ENCODE measurements at places on chromosomes 16 and 17.

- no peak for DNase-seq
These were observed 18.3 kb upstream of the CBX8 start for GRCh38 chr17:79814974-79815835.

DNA sequence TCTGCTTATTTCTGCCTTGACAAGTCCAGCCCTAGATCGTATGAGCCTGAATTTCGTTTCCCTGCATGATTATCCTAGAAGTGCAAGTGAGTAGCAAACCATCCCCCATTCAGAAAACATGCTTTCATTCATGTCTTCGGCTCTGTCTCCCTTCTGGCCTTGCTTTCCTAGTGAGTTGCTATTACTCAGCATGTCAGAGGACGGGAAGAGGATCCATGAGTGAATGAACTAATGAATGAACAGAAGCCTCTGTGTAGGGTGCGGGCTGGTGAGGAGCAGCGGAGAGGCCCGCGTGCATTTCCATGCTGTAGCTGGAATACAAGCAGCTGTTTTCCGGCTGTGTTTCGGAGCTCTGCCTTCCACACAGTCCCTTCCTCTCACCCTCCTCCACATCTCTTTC, 155.7 kb upstream of the NOL11 start:
- DNase-seq = no peak

DNA sequence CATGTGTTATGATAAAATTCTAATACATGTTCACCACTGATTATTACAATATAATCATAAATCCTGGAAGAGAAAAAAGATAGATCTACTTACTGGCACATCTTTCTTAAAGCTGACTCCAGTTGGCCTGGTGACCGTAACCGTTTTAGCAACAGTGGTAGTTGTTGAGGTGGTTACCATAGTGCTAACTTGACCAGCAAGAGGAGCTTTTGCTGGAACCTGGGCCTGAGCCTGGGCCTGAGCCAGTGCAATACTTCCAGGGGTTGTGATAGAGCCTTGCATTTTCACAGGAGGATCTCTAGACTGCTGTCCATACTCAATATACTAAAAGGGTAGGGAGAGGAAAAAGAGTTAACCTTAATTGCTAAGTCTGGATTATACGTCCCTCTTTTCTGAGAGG, 36.2 kb downstream of the SETD6 start:
- no peak for DNase-seq

DNA sequence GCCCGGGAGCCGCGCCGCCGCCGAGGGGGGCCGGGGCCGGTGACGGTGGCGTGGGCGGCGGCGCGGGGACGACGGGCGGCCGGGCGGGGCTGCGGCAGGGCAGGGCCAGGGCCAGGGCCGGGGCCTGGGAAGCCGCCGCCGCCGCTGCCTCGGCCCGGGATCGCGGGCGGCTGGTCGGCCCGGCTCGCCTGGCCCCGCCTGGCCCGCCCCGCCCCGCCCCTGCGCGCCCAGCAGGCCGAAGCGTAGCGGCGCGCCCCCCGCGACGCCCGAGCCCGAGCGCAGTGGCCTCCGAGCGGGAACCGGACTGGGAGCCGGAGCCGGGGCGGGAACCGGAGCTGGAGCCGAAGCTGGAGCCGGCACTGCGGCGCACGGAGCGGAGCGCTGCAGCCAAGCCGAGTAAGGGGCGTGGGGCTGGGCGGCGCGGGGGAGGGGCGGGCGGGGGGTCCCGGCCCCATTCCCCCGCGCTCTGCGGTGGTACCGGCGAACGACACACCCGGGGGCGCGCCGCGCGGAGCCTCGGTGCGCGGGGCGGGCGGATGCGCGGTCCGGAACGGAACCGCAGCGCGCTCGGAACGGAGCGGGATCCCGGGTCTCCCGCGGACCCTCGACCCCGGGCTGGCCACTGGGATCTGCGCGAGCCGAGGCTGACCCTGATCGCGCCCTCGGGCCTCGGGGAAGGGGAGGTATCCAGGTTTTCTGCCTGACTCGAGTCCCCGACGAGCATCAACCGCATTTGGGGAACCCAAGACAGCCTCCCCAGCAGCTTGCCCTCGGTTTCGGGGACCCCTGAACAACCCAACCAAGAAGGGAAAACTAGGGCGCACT, at the start of gene BEAN1:
Gene BEAN1 (plus strand): TSS at position 260 of the 825 bp plus-strand sequence. CDS start 10,382 bp downstream, outside the sequence.
- DNase-seq = no peak

DNA sequence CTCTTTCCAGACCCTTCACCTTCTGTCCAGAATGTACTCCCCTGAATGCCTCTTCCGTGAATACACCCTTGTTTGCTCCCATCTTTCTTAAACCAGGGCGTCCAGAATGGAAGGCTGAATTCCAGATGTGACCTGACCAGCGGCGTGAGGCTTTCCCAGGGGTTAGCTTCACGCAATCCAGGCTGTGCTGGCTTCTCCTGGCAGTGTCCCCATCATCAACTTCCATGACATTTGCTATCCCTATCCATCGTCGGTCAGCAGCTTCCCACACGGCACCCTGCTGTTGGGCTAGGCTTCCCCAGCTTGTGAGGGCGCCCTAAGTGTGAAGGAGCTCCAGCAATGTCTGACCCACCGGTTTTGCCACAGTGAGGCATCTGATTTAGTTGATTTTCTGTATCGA, 339.8 kb upstream of the TNRC6C start:
- peak; percentile 4 for DNase-seq

- DNase-seq = no peak
These were observed 18.4 kb downstream of the SP2 start for GRCh38 chr17:47914306-47914948.

DNA sequence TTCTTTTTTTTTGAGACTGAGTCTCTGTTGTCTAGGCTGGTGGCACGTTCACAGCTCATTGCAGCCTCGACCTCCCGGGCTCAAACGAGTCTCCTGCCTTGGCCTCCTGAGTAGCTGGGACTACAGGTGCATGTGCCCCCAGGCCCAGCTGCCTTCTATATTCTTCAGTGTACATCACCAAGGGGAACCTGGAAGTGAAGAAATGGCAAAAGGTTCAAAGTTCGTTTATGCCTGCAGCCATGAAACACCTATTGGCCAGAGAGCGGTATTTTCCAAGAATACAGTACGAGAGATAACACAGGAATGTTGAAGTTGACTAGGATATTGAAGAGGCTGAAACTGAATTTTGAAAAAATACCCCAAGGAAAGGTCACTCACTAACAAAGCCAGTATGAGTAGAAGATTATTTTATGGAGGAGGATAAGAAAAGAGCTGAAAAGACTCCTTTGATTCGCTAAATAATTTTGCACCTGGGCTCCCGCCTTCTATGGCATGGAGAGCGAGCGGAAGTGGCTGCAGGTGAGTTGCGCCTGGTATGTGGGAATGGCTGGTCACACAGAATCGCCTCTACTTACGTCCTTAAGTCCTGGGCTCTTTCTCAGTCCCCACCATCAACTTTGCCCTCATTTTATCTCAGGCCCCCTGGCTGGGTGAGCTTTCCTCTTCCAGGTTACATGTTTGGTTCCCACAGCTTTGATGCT, 9.8 kb downstream of the ST6GALNAC1 start:
- DNase-seq = no peak

- DNase-seq = no peak
These were observed 84.5 kb downstream of the SEC14L1 start for GRCh38 chr17:77225265-77225664.

DNA sequence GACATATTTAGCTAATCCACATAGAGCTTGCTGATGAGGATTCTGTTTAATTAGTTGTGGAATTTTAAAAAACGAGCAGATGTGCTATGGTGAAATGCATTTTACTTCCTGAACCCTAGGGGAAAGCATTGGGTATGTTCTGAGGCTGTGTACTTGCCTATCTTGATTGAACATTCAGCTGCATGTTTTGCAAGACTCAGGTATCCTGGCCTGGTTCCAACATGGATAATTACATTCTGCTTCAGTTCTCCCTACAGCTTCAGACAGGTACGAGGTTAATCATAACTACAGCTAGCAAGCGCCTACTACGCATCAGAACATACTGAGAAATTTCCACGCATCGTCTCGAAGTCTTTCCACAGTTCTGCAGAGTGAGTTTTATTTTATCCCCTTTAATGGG, 77.0 kb downstream of the HS3ST2 start:
- no peak for DNase-seq

DNA sequence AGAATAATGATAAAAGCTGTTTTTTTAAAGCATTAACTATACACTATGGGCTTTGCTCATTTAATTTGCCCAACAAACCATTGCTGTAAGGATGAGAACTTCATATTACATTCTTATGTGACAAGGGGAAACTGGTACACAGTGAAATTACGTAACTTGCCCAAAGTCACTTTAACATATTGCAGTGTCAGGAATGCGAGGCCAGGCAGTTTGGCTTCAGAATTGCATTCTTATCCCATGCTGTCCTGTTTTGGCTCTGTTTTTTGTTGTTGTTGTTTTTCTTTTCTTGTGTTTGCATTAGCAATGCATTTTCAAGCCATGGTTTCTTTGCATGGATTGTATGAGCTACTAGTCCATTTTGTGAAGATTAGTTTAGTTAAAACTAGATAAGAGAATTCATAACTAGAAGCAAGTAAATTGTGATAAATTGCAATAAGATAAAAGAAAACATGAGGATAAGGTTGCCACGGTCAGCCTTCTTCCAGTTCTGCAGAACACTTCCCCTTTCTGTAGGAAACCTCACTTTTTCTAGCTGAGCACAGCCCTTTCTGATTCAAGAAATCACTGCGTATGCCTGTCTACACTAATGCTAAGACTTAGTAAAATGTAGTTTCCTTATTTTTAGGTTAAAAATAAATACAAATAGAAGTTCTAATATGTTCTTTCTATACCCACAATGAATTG, 221.3 kb upstream of the KCNJ16 start:
- DNase-seq = no peak

GRCh38 chr17:30482555-30482954, 5.3 kb downstream of the GOSR1 start:
- DNase-seq = no peak

DNA sequence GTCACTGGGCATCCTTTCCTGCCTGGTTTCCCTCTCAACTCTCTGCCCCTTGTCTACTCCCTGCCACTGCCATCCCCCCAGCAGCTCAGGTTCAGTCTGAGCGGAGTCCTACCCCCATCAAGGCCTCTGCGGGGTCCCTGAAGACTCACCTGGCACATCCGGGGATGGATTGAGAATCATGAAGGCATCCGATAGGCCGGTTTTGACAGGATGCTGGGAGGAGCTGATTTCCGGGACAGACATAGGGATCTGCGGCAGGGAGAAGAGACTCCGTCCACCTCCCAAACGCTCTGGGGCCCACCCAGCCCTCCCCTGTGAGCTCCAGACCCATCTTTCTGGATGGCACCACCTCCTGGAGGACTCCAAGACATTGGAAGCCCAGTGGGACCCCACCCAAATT, 45.7 kb downstream of the PLXDC1 start:
- no peak for DNase-seq

DNA sequence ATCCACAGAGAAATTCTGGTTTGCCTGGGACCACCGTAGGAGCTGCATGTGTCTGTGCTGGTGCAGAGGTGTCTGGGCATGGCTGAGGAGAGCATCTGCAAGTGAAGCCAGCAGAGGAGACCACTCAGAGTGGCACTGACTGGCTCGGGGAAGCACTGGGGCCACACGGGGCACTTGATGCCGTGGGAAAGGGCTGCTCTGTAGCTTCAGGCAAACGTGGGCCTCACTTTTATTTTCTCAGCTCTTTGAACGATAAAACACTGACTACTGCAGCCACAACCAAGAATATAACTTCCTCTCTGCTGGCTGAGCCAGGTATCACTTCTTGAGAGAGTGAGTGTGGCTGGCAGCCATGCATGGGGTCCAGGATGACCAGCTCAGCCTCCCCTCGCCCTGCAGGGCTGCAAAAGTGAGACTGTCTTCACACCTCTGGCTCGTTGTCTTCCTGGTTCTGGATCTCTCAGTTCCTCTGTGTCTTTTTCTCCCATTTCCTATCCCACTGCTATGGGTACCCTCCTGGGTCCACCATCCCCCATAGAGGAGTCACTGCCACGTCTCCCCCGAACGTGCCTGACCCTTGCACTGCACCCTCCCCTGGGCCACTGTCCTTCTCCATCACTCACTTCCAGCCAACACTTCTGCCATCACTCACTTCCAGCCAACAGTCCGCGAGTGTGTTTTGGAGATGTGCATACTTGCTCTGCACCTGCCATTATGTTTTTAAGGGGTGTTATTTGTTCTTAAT, 201.4 kb upstream of the CHMP6 start:
- peak; percentile 45 for DNase-seq

GRCh38 chr17:56842577-56842976, 8.6 kb downstream of the DGKE start:
- no peak for DNase-seq
